ENCODE measurements at places on chromosomes 1 and 21. TPM values are rescaled to one million over a fixed set of nuclear protein-coding genes. Genes with fewer than 3 reads are reported as not detected.

The AKR7A3 gene
- 2.0 TPM for total RNA-seq

The UTS2 gene
- total RNA-seq = not detected

The ZNF670 gene
- total RNA-seq = 13.2 TPM

The SRSF11 gene
- total RNA-seq = 245 TPM

The RHEX gene
- 0.48 TPM for total RNA-seq

The PCSK9 gene
- 23.7 TPM for total RNA-seq

The THEM5 gene
- total RNA-seq = not detected

The DNAJC11 gene
- 86.6 TPM for total RNA-seq

The OR6N1 gene
- total RNA-seq = not detected

The PACC1 gene
- total RNA-seq = 27.2 TPM

The LIN28A gene
- total RNA-seq = 455 TPM

The TAL1 gene
- 0.11 TPM for total RNA-seq

The AGL gene
- 13.8 TPM for total RNA-seq

The TTC39A gene
- total RNA-seq = 1.7 TPM

The TCHHL1 gene
- total RNA-seq = not detected

The CCDC185 gene
- not detected for total RNA-seq

The ALG6 gene
- 26.0 TPM for total RNA-seq
